Cerebellar cortex (tissue), 1 donor: ENCODE measurements at places on chromosomes 13 and 19.

- no peak for DNase-seq
Measured at GRCh38 chr13:105740739-105741138, 794.7 kb downstream of the EFNB2 start.

GRCh38 chr13:75430436-75431209 is 51.3 kb downstream of the TBC1D4 start:
- DNase-seq = peak; percentile 18

DNA sequence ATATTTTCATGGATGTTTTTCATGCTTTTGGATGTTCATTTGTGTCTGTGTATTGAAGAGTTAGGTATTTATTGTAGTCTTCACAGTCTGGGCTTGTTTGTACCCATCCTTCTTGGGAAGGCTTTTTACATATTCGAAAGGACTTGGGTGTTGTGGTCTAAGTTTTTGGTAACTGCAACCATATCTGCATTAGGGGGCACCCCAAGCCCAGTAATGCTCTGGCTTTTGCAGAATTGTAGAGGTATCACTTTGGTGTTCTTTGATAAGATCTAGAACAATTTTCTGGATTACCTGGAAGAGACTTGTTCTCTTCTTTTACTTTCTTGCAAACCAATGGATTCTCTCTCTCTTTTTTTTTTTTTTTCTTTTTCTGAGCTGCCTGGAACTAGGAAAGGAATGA is 581.3 kb downstream of the DACH1 start:
- DNase-seq = no peak

GRCh38 chr13:49953560-49953959 is 17.4 kb upstream of the SPRYD7 start:
- DNase-seq = no peak

- DNase-seq = peak; percentile 86
Measured at GRCh38 chr19:46000491-46001246, 5.4 kb downstream of the CCDC61 start.

DNA sequence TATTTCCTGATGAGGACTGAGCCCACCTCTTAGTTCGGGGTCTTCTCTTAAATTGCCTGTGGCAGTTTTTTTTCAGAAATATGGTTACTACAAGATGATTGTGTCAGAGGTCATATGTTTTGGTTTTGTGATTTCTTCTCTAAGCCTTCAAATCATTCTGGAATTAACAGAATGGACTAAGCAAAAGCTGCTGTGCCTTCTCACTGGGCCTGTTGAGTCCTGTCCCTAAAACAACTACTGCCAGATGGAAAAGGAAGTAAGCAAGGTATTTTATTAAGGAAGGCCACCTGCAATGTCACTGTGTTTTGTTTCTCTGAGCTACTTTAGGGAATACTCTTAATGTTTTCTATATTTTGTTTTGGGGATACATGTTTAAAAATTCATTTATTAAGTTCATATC is 470.8 kb downstream of the PCDH20 start:
- DNase-seq = no peak

DNA sequence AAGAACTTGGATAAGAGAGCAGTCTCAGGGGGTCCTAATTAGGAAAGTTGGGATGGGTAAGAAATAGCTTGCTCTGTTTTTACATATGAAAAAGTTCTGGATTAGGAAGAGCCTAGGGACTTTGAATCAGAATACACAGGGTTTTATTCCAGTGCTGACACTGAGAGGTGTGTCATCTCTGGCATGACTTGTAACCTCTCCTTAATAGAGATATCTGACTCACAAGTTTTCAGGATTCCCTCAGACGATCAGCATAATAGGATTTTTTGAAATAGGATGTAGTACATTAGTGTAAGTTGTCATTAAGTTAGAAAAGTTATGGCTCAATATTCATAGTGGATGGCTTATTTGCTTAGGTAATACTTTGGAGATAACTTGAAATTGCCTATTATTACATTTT is 555.2 kb upstream of the MIR17HG start:
- DNase-seq = no peak

DNA sequence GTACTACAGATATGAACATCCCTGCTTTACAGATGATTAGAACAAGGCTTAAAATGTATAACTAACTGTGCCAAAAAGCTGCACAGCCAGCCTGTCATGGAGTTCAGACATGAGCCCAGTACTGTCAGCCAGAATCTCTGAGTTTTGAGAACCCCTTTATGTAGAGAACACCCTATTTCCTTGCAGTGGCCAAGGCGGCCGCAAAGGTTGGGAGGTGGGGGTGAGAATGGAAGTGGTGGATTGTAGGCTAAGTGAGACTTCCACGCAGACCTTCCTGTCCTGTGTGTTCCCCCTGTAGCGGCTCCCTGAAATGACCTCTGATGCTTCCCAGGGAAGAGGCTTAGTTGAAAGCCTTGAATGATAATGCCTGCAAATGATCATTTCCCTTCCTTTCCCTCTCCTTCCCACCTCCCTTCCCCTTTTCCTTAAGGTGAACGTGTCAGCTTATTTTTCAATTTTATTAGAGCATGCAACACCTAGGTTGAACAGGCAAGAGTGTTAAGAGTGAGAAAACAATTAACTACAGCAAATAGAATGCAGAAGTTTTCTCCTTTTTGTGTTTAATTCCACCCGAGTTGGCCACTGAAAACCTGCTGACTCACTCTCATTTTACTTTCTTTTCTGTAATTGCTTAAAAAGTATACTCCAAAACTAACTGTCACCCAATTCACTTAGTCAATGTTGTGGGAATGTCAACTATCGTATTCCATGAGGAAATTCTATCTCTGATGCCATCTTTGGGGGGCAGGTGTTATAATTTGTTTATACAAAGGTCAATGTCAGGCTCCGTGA is 167.0 kb upstream of the EDNRB start:
- DNase-seq = no peak

- peak; percentile 54 for DNase-seq
Measured at GRCh38 chr19:5536337-5536894, 31.3 kb downstream of the TINCR start.

DNA sequence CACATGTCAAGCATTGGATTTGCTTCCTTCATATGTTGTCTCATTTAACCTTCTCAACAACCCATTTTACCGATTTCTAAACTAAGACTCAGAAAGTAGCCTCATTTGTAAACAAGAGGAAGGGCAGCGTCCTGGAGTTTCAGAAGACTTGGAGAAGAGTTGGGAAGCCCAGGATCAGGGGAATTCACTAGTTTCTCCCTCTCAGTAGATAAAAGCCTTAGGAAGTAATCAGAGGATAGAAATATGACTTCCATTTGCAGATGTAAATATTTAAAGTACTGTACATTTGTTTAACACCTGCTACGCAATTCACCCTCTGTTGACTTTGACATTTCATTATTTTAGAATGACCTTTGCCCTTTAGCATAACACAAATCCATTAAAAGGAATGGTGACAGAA is 216.4 kb downstream of the DCT start:
- DNase-seq = no peak

DNA sequence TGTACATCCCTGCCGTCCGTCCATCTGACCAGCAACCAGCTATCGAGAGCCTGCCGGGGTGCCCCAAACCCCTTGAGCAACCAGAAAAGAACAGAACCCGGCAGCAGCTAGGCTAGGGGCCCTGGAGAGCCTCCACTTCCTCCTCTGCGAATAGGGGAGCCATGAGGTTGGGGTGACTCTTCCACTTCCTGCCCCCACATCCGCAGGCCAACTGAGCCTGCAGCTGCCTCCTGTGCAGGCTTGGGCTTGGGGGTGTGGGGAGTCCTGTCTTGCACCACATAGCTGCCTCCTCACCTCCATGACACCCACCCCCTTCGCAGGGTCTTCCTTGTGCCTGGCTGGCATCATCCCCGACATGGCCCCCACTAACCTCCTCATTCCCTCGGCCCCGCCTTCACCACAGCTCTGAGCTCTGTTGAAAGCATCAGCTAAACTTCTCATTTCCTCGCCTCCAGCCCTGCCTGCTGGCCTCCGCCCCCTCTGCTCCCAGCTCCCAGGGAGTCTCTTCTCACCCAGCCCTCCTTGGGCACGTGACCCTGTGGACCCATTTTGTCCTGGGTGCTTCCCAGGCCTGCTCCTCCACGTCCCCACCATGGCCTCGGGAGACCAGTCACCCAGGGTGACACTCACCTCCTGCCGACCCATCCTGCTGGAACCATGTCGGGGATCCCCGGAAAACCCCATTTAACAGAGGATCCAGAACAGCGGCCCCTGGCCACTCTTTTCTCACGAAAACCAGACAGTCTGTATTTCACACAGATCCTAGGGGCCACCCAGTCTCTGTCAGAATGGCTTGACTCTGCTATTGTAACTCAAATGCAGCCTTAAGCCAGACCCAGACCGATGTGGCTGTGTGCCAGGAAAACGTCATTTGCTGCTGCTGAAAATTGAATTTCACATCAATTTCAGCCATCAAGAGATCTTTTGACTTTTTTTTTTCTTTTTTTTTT is 50.4 kb downstream of the MYO9B start:
- DNase-seq = peak; percentile 51

- peak; percentile 39 for DNase-seq
Measured at GRCh38 chr19:52923778-52924593, 758 bp upstream of the ZNF888 start.

DNA sequence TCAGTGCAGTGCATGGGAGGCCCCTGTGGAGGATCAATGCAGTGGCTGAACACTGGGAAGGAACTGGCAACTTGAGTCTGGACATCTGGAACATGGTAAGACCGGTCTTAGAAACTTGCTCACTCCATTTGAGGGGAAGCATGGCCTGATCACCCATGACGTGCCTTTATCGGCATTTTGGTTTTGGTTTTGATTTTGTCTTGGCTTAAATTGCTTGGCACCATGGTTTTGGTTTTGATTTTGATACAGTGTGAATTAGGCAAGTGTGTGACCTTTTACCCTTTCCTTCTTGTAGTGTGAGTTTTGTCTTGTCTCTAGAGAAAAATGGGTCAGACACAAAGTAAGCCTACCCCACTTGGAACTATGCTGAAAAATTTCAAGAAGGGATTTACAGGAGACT is 77.3 kb downstream of the ZNF486 start:
- no peak for DNase-seq

DNA sequence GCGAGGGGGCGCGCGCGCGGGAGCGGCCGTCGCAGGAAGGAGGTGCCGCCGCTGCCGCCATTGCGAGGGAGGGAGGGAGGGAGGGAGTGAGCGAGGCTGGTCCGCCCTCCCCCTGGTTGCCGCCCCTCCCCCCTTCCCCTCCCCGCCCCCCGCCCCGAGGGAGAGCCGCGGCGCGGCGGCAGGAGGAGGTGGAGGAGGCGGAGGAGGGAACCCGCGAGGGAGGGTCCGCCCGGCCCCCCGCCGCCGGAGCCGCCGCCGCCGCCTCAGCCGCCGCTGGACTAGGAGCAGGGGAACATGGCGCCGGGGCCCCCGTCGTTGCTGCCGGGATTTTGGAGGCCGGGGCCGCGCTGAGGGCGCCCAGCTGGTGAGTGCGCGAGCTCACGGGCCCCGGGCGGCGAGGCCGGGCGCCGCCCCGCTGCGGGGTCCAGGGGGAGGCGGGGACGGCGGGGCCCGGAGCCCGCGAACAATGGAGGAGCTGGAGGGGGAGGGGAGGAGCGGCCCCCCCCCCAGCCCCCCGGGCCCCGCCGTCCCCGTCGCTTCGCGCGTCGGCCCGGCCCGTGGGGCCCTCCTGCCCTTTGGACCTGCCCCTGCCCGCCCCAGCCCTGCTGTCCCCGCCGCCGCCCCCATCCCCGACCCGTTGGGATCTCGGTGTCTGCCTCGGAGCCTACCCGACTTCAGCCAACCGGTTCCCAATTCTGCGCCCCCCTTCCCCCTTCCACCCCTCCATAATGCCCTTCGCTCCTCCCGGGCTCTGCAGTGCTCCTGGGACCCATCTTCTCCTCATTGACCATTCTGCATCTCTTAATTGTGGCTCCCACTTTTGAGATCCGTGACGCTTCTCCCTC is at the start of gene ARHGAP35:
ARHGAP35 (plus strand) TSS at position 152 of the 845 bp plus-strand sequence. CDS start 57,679 bp downstream, outside the sequence.
- no peak for DNase-seq

DNA sequence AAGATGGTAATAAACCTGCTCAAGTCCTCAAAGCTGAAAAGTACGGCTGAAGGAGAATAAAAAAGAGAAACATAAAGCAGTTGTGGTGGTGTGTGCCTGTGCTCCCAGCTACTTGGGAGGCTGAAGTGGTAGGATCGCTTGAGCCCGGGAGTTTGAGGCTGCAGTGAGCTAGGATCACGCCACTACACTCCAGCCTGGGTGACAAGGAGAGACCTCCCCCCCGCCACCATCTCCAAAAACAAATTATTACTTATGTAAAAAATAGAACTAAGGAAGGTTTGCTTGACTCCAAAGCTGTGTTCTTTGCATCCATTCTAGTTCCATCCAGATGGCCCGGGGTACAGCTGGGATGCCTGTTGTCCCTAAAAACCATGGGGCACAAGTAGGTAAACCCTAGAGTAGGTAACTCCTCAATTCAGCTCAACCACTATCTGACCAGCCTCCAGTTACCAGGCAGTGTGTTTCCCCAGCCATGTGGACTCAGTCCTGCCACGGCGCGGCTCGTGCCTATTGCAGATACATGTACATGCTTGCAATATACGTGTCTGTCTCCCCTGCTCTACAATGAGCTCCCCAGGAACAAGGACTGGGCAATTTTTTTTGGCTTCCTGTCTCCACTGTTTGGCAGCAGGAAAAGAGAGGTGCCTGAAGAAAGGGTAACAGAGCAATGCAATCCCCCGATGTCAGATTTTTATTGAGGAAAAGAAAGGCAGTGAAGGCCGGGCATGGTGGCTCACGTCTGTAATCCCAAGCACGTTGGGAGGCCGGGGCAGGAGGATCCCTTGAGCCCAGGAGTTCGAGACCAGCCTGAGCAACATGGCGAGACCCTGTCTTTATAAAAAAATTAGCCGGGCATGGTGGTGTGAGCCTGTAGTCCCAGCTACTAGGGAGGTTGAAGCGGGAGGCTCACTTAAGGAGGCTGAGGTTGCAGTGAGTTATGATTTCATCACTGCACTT is 101.3 kb downstream of the GNG7 start:
- DNase-seq = no peak

DNA sequence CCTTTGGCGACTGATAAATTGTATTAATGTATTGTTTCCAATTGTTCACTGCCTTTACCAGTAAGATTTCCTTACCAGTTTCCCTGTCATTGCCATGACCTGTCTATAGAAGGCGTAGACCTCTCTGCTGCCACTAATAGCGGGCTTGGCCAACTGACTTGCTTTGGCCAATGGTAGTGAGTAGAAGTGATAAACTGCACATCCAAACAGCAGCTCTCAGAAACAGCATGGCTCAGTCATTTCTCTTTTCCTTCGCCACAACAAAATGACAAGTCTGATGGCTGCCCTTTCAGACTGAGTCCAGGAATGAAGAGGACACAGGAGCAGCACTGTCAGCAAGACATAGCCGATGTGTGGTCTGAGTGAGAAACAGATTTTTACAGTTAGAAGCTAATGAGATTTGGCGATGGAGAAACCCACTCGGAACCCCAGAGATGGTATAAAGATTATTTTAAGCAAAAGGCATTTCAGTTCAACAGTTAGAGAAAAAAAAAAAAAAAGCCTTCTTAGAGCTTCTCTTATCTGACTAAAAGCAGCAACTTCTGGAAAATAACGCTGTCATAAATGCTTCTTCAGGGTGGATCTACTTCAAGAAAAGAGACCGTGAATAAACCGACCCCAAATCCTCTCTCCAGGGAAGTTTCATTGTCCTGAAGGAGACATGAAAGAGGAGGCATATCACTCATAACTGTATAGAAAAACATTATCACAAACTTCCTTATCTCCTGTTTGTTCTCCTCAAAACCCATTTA is 42.0 kb upstream of the TM9SF2 start:
- DNase-seq = no peak
